ENCODE measurements at places on chromosomes 13 and 19.

- no peak for DNase-seq
Measured at GRCh38 chr19:23956051-23956450, 41.4 kb downstream of the ZNF726 start.

- DNase-seq, result no peak
Measured at GRCh38 chr13:93116809-93117208, 109.8 kb upstream of the GPC6 start.

GRCh38 chr13:96900986-96901385, 93.3 kb downstream of the OXGR1 start:
- no peak for DNase-seq

DNA sequence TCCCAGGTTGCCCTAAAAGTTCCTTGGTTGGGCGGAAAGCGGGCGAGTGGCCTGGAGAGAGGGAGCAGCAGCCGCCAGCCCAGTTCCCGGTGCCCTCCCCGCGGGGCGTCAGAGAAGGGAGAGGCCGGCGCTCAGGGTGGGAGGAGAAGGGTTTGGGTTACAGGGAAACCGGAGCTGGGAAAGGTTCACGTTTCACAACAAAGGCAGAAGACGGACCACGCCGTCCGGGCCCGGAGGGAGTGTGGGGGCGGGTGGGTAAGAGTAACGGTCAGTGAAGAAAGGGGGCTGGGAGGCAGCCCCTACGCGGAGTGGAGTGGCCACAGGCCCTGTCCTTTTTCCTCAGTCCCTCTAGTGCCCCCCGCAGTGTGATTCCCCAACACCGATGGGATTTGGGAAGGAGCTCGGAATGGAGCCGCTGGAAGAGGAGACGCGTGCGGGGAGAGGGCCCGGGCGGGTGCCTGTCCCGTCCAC, 1.6 kb downstream of the SIX5 start:
- DNase-seq, result no peak

DNA sequence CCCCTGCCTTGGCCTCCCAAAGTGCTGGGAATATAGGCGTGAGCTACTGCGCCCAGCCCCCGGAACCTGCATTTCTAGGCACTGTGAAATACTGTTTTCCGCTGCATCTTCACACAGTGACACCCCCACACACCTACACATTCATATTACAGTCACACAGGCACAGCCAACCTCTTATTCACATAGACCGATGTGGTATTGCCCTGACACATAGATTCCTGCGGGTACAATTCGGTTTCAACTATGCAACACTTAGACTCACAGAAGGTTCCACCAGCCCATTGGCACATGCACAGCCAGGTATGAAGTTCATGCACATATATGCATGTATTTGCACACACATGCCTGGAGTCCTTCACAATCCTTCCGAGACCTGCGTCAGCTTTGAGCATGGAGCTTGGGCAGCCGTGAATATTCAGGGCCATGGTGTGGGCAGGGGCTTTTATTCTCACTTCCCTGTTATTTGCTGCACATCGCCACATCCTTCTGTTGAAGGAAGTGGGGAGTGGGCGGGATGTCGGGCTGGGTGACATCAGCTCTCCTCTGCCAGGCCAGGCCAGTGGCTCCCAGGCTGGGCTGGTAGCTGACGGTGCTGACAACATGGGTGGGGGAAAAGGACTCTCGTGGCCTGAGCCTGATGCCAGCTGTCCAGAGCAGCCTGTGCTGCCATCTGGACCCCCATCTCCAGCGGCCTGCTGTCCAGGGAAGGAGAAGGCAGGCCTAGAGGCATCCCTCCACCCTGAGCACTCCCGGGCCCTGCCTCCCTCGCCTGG, 5.4 kb upstream of the CDC37 start:
- peak; percentile 66 for DNase-seq

DNA sequence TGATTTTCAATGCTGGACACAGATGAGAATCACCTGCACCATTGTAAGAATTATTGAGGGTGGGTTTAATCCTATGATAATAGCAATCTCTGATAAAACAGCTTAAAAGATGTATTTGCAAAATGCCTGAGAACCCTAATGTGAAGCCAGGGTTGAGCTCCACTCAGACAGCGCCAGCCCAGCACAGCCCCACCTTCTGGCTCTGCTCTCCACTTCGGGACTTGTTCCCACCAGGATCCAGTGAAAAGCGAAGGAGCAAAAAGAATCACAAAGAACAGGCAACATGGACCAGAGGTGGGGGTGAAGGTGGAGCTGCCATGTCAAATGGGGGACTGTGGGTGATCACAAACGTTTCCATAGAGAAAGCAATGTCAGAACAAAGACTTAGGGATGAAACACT, 18.6 kb upstream of the ZNF816 start:
- no peak for DNase-seq

DNA sequence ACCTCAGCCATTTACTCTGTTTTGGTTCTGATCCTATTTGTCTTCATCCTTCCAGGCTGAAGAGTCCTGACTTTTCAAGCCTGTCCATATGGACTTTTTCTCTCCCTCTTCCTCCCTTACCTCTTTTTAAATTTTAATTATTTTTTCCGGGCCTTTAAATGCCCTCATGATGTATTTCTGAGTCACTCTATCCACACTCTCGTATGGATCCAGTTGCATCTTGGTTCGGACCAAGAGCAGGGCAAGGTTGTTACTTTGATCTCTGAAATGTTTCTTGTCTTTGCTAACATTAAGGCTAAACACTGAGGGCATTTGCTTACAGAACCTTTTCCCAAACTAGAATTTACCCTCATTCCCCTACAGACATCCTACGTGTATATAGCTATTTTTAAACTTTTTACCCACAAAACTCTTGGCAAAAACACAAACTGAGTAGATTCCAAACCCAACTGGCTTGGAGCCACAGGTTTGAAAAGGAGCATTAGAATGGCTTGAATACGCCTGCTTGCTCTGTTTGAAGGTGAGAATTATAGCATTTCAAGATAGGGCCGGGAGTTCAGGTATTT, 47.4 kb upstream of the SERPINE3 start:
- DNase-seq, result no peak

- no peak for DNase-seq
Measured at GRCh38 chr13:99653526-99653925, 152.3 kb downstream of the TM9SF2 start.

GRCh38 chr13:46149272-46150133, 32.5 kb downstream of the LCP1 start:
- DNase-seq, result peak; percentile 56

- DNase-seq, result no peak
Measured at GRCh38 chr13:71871176-71871754, 4.3 kb upstream of the DACH1 start.

GRCh38 chr19:32675720-32676185, at the start of gene RGS9BP:
RGS9BP (plus strand) TSS chr19:32675848; CDS start chr19:32676264, 416 bp downstream.
- peak; percentile 61 for DNase-seq

DNA sequence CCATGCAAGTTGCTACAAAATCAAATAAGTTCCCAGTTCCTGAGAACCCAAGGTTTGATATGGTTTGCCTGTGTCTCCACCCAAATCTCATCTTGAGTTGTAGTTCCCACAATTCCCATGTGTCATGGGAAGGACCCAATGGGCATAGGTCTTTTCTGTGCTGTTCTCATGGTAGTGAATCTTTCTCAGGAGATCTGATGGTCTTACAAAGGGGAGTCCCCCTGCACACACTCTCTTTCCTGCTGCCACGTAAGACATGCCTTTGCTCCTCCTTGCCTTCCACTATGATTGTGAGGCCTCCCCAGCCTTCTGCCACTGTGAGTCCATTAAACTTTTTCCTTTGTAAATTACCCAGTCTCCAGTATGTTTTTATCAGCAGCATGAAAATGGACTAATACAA, 28.5 kb upstream of the TSHZ3 start:
- no peak for DNase-seq

GRCh38 chr13:49400755-49401659, 42.9 kb downstream of the CAB39L start:
- no peak for DNase-seq

DNA sequence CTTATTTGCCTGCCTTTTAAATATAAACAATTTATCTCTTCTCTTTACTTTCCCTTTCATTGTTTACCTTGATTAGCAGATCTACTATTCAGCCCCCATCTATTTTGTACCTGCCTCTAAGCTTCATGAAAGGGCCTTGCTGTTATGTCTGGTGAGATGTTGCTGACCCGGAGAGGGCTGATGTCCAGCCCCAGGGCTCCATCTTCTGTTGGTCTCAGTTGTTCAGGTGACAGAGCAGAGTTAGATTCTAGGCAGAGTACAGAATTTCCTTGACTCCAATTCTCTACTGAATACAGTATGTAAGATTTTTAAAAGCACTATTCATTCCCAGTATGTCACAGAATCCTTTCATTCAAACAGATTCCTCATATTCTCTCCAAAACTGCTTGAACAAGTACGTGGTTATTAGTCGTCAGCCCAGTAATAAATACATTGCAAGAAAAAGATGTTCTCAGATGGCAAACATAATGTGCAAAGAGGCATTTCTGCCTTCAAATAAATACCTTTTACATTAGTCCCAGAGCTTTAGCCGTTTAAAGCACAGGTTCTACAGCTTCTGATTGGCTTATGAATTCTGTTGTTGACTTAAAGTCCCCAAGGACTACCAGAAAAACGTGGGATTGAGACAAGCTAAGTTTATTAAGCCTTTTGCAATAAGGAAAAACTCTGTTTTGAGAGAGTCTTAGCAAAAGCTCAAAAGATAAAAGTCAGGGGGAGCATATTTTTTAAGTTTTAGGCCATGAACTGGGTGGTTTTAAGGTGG, 159.1 kb downstream of the GPC5 start:
- DNase-seq, result no peak

GRCh38 chr13:23697772-23698313, 127.6 kb downstream of the TNFRSF19 start:
- DNase-seq, result no peak

GRCh38 chr19:1766800-1767352, 13.6 kb downstream of the ONECUT3 start:
- DNase-seq, result no peak

- DNase-seq, result no peak
Measured at GRCh38 chr19:7113233-7113632, 43.7 kb downstream of the ZNF557 start.

DNA sequence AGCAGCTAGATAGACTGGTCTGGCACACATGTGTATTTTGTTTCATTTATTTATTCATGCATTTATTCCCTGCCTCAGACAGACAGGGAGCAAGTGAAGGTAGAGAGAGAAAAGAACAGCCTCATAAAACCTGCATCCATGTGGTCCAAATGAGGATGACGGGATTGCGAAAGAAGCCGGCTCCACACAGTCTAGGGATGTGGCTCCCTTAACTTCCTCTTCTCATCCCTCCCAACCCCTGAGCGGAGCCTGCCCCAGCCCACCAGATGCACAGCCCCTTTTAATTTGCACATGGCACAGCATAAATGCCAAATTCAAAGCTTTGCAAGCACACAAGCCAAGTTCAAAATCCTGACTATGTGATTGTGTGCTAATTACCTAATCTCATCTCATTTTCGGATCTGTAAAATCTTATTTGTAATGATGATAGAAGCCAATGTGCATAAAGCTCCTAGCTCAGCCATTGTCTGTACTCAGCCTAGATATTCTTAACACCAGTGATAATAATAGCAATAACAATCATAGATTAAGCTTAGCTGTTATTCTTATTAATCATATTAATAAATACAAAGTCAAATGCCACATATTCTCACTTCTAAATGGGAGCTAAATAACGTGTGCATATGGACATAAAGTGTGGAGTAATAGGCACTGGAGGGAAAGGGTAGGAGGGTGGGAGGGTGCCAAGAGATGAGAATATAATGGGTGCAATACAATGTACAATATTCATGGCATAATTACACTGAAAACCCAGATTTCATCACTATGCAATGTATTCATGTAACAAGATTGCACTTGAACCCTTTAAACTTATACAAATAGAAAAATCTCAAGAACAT, 156.3 kb downstream of the DCT start:
- DNase-seq, result no peak

GRCh38 chr19:32865326-32865725, 4.2 kb downstream of the SLC7A9 start:
- no peak for DNase-seq

DNA sequence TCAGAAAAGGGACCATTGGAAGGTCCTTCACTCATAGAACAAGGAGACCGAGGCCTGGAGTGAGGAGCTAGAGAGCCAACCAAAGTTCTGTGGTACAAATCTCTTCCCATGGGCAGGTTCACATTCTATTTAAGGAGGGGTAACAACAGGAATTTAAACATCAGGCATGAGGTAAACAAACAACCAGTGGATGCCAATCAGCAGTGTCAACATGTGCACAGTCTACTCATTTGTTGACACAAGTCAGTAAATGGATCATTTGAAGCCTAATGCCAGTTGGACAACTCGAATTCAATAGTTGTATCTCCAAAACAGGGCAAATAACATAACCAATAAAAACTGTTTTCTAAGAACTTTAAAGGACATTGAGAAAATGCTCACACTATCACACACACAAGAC, 6.3 kb upstream of the DOCK9 start:
- no peak for DNase-seq

DNA sequence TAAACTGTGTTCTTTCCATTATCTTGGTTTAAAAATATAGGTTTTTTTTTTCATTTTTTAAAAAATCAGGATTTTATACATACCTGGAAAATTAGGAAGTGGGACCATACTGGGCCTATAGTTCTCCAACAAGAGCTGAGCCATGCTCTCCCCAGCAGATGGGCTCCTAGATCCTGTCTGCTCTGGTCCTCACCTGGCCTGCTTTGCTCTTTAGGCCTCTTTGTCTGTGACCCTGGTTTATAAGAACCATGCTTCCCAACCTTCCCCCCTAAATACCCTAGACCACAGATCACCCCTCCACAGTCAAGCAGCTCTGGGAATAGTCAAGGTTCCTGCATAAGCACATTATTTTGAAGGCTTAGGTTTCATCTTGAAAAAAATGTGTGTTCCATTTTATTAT, 185.0 kb upstream of the TSHZ3 start:
- DNase-seq, result no peak

- no peak for DNase-seq
Measured at GRCh38 chr19:9178901-9179300, at the start of gene OR7D2. OR7D2 (plus strand) TSS chr19:9178979; CDS start chr19:9185782, 6,803 bp downstream.

- DNase-seq, result no peak
Measured at GRCh38 chr13:25683056-25683455, 311.3 kb downstream of the ATP8A2 start.

DNA sequence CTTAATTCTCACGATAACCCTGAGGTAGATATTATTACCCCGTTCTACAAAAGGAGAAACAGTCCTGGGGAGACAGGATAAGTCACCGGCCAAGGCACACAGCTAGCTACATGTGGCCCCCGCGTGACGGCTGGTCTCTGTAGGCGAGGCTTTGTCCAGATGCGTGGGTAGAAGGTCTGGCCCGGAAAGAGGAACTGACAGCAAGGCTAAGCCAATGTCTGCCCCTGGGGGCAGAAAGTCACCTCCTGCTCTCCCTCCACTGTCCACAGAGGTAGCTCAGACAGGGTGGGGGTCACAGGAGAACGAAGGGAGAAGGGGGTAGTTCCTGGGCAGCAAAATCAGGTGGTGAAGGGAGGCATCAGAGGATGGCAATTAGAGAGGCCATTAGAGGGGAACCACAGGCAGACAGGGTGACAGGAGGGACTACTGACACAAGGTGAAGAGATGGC, 1.8 kb downstream of the APOC4 start:
- no peak for DNase-seq

GRCh38 chr19:10238172-10238783, 7.1 kb upstream of the S1PR2 start:
- DNase-seq, result no peak

GRCh38 chr19:13028027-13028426, 32.8 kb downstream of the NFIX start:
- no peak for DNase-seq

GRCh38 chr19:12821761-12822160, 12.6 kb downstream of the RTBDN start:
- DNase-seq, result no peak

GRCh38 chr13:110179116-110179856, 127.7 kb downstream of the COL4A1 start:
- no peak for DNase-seq

- DNase-seq, result no peak
Measured at GRCh38 chr13:20206065-20206697, 13.4 kb upstream of the GJB2 start.
